A549 treated with CORT108297 at 1 μM for 4 hours (cell line): ENCODE measurements at places on chromosomes 7 and 10. TPM values are rescaled to one million over a fixed set of nuclear protein-coding genes. Genes with fewer than 3 reads are reported as not detected.

Gene PON1
- total RNA-seq = 0.29 to 1.2 TPM (median 0.68 TPM) in 5 replicates

Gene RADIL
- total RNA-seq = 1.3 to 2.8 TPM (median 2.1 TPM) in 5 replicates

Gene FAM237B
- not detected in 5 replicates for total RNA-seq

Gene CDHR1
- total RNA-seq = 0.05 to 0.19 TPM (median 0.13 TPM) in 4 of 5 replicates, not detected in the other
